ENCODE measurements at places on chromosomes 6 and 20.

GRCh38 chr6:34985236-34985635, 96.2 kb downstream of the ANKS1A start:
- H3K4me3 ChIP-seq, result no peak overlapping the region
- no peak for DNase-seq
- peaks cover 22% of the 10 kb centered on the region for H3K4me1 ChIP-seq
- H3K27ac ChIP-seq, result no peak overlapping the region
- H3K27me3 ChIP-seq, result no peaks in the 10 kb centered on the region
- H3K36me3 ChIP-seq, result peaks cover 31% of the 10 kb centered on the region

DNA sequence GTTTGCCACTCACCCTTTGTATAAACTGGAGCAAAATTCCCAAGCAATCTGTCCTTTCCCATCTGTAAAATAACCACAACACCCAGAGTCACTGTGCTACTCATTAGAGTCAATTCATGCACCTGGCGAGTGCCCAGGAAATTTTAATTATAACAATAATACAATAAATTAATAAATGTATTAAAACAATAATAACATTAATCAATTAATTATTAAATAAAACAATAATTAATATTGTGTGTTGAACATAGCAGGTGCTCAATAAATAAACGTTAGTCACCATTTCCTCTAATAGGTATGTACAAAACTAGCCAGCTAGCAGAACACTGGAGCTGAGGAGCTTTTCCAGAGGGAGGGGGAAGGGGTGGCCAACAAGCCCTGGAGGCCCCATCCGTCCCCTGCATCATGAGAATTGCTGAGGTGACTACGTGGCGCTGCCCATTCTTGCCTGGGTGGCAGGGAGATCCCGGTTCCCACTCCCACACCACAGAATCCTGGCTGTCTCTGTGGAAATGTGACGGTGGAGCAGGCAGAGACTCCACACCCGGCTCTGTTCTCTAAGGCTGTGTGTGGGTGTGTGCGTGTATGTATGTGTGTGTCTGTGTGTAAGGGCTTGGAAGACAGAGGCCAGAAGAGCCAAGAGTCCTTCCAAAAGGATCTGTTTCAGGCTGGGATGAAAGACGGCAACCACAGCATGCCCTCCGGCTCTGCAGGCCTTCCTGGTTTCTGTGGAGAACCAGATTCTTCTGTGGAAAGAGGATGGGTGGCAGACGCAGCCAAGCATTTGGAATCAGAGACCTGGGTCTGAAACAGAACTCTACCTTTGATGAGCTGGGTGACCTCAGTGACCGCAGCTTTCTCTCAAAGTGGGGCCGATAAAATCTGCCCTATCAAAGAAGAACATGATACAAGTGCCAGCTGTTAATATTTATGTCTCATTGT, 18.8 kb upstream of the EZR start:
- H3K27ac ChIP-seq, result no peak overlapping the region
- no peak for DNase-seq
- peaks cover 12% of the 10 kb centered on the region for H3K27me3 ChIP-seq
- H3K4me3 ChIP-seq, result no peak overlapping the region
- H3K4me1 ChIP-seq, result peaks cover 28% of the 10 kb centered on the region

GRCh38 chr6:122947355-122947754, 48.7 kb upstream of the CLVS2 start:
- H3K27ac ChIP-seq, result no peak overlapping the region
- peak; percentile 18 for DNase-seq
- H3K36me3 ChIP-seq, result no peaks in the 10 kb centered on the region
- H3K27me3 ChIP-seq, result no peaks in the 10 kb centered on the region

DNA sequence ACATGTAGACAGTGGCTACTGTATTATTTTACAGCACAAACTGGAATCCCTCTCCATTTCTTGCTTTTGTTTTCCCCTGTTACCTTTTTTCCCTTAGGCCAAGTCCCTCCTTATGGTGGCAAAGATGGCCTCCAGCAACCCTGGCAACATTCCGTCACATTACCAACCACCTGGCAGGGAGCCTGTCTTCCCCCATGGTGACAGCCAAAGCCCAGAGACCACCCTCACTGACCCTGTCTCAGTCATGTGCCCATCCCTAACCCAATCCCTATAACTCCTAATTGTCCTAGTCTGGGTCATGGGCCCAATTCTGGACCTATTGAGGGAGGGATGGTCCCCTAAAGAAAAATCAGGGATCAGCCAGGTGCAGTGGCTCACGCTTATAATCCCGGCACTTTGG, 27.6 kb downstream of the PARD6B start:
- no peak for DNase-seq
- no peak overlapping the region for H3K27ac ChIP-seq
- no peaks in the 10 kb centered on the region for H3K27me3 ChIP-seq
- H3K4me1 ChIP-seq, result peaks cover 36% of the 10 kb centered on the region
- no peaks in the 10 kb centered on the region for H3K36me3 ChIP-seq

GRCh38 chr6:133528566-133528965, 287.4 kb downstream of the EYA4 start:
- DNase-seq, result no peak
- H3K36me3 ChIP-seq, result no peaks in the 10 kb centered on the region
- no peaks in the 10 kb centered on the region for H3K4me1 ChIP-seq

- H3K36me3 ChIP-seq, result no peaks in the 10 kb centered on the region
- no peaks in the 10 kb centered on the region for H3K4me1 ChIP-seq
- H3K27ac ChIP-seq, result no peak overlapping the region
These were observed 119.7 kb upstream of the NXT1 start for GRCh38 chr20:23230766-23231385.

GRCh38 chr20:49608752-49609670, 41.1 kb upstream of the PTGIS start:
- peaks cover 33% of the 10 kb centered on the region for H3K27me3 ChIP-seq
- no peak overlapping the region for H3K4me3 ChIP-seq
- no peaks in the 10 kb centered on the region for H3K36me3 ChIP-seq

DNA sequence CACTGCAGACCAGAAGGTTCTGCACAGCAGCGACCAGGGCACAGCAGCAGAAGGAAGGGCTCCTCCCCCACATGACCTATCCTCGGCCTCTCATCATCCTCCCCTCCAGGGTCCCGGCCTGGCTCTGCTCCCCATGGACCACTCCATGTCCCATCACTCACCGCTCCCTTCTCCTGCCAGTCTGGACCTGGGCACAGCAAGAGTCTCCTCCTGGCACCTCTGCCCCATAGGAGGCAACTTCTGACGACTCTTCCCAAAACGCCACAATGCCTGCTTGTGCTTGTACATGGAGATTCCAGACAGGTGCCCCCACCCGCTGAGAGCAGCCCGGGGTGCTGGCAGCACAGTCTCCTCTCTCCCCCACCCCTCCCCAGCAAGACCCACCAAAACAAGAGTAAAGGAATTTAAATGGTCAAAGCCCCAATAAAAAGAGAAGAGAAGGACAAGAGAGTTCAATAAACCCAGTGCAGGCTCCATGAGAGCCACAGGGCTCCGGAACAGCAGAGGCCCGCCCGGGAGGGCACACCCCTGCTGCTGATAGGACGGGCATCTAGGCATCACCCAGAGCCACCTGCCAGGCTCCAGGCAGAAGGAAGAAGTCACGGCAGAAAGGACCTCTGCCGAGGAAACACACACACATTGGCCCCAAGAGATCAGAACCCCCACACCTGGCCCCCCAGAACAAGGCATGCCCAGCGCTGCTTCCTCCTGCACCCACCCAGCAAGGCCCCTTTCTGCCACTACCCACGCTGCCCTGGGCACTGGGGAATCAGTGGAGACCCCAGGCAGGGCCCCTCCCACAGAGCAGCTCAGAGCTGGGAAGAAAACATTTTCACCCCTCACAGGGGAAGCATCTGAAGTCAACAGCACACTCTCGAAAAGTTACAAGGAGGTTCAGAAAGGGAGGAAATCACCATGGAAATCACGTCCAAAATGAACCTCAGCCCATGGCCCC, 15.2 kb downstream of the TAF4 start:
- H3K27ac ChIP-seq, result peak overlapping the region; percentile 27
- H3K4me3 ChIP-seq, result peak overlapping the region; percentile 16
- H3K36me3 ChIP-seq, result peaks cover 11% of the 10 kb centered on the region
- DNase-seq, result no peak
- H3K27me3 ChIP-seq, result peaks cover 7% of the 10 kb centered on the region

All from nephron progenitor cell (in vitro differentiated cells).